RCC 7860 (cell line): ENCODE measurements at places on chromosomes 6 and 20.

- DNase-seq = no peak
These were observed 120.2 kb downstream of the TINAG start for GRCh38 chr6:54428431-54428830.

GRCh38 chr20:63529861-63530787, 7.1 kb downstream of the PTK6 start:
- DNase-seq = no peak

- DNase-seq = no peak
These were observed 154.6 kb upstream of the AFDN start for GRCh38 chr6:167671977-167672687.

DNA sequence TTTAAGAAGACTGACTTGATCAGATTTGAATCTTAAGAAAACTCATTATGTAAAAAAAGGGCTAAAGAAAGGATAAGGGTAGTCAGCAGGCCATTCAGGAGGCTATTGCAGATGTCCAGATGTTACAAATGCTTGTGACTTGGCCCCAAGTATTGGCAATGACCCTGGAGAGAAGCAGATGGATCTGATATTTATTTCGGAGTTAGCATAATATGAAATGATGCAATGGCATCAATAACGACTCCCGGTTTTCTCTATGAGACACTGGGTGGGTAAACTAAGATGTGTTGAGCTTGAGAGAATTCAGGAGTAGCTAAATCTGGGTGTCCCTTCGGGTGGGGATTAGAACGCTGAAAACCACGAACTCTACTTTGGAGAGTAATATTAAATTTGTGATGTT, 149.7 kb downstream of the LAMA2 start:
- no peak for DNase-seq

DNA sequence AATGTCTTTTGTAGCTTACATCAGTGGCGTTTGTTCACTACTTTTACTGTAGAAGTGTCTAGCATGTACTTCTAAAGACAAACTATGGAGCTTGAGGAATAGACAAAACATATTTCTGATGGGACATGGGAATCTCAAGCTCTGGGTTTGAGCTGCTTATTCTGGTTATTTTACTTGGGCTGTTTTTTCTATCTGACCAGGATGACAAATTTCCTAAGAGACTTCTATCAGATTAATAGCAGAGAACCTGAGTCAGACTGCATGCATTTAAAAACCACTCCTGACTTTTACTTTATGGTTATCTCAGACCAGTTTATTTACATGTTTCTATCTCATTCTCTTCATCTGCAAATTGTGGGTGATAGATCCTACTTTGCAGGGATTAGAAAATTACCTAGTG, 1282.3 kb upstream of the GJE1 start:
- no peak for DNase-seq

- no peak for DNase-seq
These were observed 2.1 kb downstream of the TNFRSF21 start for GRCh38 chr6:47307362-47308197.

DNA sequence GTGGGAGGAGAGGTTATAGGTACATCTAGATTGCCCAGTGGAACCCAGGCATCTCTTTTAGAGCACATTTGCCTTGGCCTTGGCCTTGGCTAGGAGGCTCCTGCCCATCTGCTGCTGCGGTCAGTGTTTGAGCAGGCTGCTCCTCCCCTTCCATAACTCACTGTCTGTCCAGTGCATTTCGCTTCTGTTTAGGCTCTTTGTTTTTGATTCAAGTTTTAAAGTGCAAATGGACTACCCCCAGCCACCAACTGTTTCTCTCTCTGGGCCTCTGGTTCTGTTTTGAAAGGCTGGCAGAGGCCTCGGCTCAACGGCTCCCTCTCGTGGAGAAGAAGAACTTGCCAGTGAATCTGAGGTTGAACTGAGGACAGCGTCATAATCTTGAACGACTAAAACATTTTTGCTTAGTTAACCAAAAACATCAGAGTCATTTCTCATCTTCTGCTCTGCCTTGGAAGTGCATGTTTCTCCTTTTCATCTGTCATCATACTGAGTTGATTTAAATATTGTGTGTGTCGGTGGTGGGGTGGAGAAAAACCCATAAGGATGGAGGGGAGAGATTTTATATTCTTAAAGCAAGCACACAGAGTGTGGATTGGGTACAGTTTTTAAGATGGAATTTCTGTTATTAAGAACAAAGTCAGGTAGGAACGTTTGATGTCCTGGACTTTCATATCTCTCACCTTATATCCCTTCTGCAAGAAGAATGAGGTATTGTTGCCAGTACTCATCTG, 171.4 kb downstream of the DTNBP1 start:
- peak; percentile 24 for DNase-seq

DNA sequence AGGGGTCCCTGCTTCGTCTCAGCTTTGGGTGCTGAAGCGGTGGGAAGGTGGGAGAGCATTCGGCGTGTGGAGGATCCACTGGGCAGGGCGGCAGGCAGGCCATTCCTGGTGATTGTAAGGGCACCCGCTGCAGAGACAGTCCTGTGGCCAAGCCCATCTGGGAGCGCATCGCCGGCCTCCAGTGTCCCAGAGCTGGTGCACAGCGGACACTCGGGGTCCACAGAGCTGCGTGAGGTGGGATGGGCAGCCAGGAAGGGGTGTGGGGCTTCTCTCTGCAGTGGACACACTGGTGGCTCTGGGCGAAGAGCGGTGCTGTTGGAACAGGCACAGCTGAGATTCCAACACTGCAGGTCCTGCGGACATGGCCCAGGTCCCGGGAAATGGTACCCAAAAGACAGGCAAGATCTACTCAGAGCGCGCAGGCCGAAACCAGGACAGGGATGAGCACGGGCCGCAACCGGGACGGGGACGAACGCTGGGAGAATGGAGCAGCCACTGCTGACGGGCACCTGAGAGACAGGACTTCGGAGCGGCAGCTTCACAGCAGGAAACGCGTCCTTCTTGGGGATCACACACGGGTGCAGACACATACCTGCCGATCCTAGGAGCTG, 188.2 kb downstream of the ERMARD start:
- no peak for DNase-seq

DNA sequence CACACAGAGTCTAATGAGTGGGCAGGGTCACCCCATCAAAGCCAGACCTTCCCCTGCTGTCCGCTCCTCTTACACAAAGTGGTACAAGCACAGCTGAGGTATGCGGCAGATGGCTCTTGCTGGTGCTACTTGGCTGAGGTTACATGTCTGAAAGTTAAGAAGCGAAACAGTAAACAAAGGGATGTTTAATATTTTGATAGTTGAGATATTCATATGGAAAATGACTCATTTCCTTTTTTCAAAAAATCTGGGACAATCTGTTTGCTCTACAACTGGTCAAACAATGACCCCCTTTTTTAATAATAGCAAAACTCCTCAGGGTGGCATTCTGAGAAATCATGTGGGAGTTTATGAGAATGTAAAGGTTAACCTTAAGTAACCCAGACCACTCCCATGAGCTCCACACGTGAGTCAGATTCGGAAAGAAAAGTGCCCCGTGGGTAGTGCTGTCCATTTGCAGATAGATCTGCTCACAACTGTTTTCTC, 245.3 kb downstream of the TBXT start:
- DNase-seq = no peak

DNA sequence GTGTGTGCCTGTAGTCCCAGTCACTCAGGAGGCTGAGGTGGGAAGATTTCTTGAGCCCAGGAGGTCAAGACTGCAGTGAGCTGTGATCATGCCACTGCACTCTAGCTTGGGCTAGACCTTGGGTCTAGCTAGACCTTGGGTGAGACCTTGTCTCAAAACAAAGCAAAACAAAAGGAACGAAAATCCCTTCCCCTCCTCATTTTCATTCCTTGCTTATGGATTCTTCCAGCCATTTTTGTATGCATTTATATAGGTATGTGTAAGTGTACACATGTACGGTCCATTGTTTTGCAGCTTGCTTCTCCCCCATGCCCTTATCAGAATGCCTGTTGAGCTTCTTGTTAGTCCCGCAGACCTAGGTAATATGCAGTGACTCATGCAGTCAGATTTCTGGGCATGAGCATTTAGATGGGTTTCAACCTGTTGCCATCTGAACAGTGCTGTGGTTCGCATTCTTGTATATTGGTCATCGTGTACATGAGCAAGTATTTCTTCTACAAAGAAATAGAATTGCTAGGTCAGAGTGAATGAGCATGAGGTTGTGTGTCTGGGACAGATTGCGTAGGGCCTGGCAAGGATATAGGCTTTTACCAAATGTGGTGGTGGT, 73.2 kb downstream of the ATRN start:
- peak; percentile 59 for DNase-seq

- DNase-seq = no peak
These were observed 38.1 kb downstream of the PNLDC1 start for GRCh38 chr6:159838020-159838744.

GRCh38 chr20:8148501-8148900, 16.4 kb downstream of the PLCB1 start:
- no peak for DNase-seq

- DNase-seq = peak; percentile 96
These were observed 28.3 kb downstream of the RIN2 start for GRCh38 chr20:19786311-19786710.

DNA sequence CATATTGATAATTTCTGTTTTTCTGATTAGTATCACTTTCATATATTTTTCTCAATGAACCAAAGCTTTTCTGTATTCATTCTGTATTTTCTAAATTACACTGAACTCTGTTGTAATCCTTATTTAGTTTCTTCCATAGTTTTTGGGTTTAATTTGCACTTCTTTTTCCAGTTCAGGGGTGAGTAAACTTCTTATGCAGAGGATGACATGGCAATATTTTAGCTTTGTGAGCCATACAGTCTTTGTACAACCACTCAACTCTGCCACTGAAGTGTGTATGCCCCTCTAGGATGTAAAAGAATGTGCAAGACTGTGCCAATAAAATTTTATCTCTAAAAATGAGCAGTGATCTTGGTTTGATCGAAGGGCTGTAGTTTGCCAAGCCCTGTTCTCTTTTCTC, 239.0 kb upstream of the CITED2 start:
- DNase-seq = no peak

DNA sequence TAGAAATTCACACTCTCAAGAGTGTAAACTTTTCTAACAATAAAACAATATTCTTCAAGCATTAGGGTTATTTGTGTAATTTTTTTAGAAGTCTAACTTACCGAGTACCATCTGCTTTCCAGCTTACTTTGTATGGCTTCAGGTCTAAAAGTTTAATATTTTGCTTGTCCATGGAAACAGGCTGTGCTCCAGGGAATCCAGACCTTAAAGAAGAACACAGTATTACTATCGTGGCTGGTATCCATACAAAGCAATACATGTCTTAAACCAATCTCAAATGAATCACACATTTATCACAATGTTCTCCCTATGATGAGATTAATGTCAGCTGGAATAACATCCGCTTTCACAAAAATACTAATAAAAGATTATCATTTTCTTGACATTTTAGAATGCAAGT, 73.0 kb downstream of the RNGTT start:
- no peak for DNase-seq

DNA sequence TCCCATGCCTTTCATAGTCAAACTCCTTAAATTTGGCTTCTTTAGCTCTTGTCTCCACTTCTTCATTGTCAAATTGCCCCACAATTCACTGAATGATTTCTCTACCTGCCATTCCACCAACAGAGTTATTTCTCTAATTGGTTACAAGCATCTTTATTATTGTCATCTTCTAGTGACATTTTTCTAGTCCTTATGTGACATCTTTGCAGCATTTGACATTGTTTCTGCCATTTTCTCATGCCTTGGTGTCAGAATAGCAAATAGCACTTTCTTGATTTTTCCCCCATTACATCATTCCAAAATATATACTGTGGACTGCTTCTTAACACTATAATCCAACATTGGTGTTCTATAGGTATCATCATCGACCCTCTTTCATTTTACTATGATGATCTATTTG, 137.7 kb upstream of the HDDC2 start:
- DNase-seq = no peak

DNA sequence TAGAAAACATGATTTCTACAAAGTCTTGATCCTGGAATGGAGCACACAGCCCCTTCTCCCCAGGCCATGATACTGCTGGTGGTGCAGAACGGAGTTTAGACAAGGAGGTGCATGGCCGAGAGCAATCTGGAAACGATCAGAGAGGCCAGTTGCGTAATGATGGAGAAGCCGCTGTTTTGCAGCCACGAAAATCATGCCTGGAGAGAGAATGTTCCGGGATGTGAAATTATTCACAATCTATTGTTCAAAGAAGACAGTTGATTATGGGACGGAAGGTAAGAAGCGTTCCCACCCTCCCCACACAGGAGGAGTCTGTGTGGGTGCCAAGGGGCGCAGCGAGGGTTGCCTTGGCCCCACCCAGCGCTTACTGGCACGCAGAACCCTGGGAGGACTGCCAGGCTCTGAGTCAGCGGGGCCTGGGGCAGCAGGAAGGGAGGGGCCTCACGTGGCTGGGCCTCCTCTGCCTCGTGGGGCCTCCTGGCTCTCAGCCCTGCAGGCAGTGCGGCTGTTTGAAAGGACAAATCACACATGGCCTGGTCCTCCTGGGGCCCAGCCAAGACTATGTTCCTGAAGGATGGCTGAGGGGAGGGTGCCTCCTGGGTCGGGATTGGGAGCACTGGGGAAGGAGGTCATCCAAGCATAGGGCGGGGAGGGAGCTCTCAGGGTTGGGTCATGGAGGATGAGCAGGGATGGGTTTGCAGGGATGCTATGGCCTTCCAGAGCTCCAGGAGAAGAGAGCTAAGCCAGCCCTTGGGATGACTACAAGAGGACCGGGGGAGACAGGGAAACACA, 8.7 kb upstream of the AP5S1 start:
- peak; percentile 93 for DNase-seq

GRCh38 chr6:81876971-81877370, 124.5 kb upstream of the TENT5A start:
- DNase-seq = peak; percentile 8

- no peak for DNase-seq
These were observed 55.5 kb downstream of the ARID1B start for GRCh38 chr6:156832669-156833068.

DNA sequence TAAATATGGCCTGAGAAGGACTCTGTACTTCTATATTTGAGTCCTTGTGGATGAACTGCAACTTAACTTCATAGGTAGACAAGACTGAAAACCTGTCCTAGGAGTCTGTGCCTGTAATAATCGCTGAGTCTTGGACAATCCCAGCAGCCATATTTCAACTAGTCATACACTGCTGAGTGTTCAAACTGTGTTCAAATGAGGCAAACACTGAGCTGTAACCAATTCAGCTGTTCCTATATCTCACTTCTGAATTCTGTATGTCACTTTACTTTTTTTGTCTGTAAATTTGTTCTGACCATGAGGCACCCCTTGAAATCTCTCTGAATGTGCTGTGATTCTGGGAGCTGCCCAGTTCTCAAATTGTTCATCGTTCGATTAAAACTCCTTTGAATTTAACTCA, 72.4 kb downstream of the FOXF2 start:
- DNase-seq = no peak

GRCh38 chr6:70166088-70166958, 136.6 kb downstream of the COL9A1 start:
- no peak for DNase-seq
